ENCODE measurements at places on chromosomes 6 and 20. TPM values are rescaled to one million over a fixed set of nuclear protein-coding genes. Genes with fewer than 3 reads are reported as not detected.

DNA sequence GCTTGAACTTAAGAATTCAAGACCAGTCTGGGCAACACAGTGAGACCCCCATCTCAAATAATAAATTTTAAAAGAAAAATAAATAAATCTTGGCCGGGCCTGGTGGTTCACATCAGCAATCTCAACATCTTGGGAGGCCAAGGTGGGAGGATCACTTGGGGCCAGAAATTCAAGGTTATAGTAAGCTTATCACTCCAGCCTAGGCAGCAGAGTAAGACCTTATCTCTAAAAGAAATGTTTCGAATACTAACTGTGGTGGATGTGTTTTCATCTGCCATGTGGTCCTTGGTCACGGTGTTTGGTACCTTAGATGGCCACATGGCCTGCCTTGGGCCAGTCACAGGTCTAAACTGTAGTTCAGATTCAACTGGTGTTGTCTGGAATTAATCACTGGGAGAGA is 5.8 kb downstream of the UBE2C start:
- no peaks in the 10 kb centered on the region for H3K27me3 ChIP-seq
- no peak overlapping the region for H3K4me3 ChIP-seq
- peaks cover 42% of the 10 kb centered on the region for H3K4me1 ChIP-seq
- peak overlapping the region; percentile 15 for H3K27ac ChIP-seq
- peaks cover 14% of the 10 kb centered on the region for H3K36me3 ChIP-seq

- no peaks in the 10 kb centered on the region for H3K27me3 ChIP-seq
- H3K27ac ChIP-seq, result no peak overlapping the region
- no peak for DNase-seq
- no peak overlapping the region for H3K4me3 ChIP-seq
These were observed 27.1 kb downstream of the C20orf173 start for GRCh38 chr20:35502352-35502751.

- no peak overlapping the region for H3K27ac ChIP-seq
- no peaks in the 10 kb centered on the region for H3K27me3 ChIP-seq
- H3K36me3 ChIP-seq, result no peaks in the 10 kb centered on the region
- no peak overlapping the region for H3K4me3 ChIP-seq
- DNase-seq, result no peak
These were observed 2.1 kb upstream of the PPP1R18 start for GRCh38 chr6:30688569-30688968.

GRCh38 chr20:11266571-11266970 is 592.8 kb upstream of the JAG1 start:
- no peak overlapping the region for H3K27ac ChIP-seq
- DNase-seq, result no peak
- H3K27me3 ChIP-seq, result no peaks in the 10 kb centered on the region
- H3K4me1 ChIP-seq, result peaks cover 47% of the 10 kb centered on the region
- H3K36me3 ChIP-seq, result no peaks in the 10 kb centered on the region

DNA sequence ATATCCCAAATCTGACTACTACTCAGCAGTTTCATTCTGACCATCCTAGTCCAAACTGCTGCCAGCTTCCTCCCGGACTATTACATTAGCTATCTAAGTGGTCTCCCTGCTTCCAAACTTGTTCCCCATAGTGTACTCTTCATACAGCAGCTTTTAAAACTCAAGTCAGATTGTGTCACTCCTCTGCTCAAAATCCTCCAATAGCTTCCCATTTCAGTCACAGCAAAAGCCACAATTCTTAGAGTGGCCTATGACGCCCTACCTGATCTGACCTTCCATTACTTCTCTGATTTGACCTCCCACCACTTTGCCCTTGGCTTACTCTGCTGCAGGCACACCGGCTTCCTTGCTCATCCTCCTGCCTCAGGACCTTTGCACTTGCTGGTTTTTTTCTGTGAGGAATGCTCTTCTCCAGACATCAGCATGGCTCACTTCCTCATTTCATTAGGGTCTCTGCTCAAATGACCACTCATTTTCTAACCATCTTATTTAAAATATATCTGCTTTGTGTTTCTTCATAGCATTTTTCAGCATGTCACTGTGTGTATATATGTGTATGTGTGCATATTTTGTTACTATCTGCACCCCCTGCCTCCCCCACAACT is 111.1 kb upstream of the DTNBP1 start:
- H3K27ac ChIP-seq, result no peak overlapping the region
- no peak for DNase-seq
- no peaks in the 10 kb centered on the region for H3K36me3 ChIP-seq
- H3K27me3 ChIP-seq, result no peaks in the 10 kb centered on the region

The C6orf132 gene
- 56.2 TPM for total RNA-seq

The ETV7 gene
- 0.52 TPM for total RNA-seq

DNA sequence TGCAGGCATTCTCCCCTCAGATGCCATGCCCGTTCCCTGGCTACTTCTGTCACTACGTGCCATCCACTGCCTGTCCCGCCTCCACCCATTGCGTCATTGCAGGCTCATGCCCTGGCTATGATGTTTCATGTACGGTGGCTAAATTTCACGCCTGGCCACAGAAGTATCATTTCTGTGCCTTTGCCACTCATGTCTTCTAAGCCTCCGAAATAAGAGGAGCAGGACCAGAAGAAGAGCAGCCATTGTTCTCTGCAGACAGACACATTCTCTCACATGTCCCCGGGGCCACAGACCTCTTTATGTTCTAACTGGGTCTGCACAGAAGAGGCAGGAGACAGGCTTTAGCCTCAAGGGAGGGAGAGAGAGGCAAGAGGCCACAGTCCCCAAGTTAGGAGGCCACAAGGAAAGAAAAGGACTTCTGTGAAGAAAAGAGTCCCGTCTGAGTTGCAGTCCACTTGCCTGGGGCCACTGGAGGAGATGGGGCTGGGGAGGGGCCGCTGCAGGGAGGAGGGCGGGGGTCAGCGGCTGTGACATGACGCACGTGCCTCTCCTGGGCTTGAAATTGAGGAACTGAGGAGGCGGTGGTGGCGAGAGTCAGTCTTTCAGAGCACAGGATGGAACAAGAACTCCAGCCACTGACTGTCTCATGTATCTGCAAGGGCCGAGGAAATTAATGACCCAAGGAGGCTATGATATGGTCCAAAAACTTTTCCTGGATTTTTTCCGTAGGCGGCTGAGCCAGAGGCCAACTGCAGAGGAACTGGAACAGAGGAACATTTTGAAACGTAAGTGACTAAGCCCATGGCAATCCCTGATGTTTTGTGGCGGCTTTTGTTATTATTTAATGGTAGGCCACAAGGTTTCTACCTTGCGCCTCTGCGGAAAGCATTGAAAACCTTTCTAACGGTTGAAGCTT is 55.9 kb downstream of the TBC1D7 start:
- no peak for DNase-seq
- H3K27ac ChIP-seq, result no peak overlapping the region
- no peak overlapping the region for H3K4me3 ChIP-seq
- no peaks in the 10 kb centered on the region for H3K36me3 ChIP-seq
- H3K4me1 ChIP-seq, result peaks cover 47% of the 10 kb centered on the region

The GTSF1L gene
- total RNA-seq, result not detected

GRCh38 chr20:2005359-2005758 is 11.5 kb upstream of the PDYN start:
- H3K27ac ChIP-seq, result no peak overlapping the region
- no peaks in the 10 kb centered on the region for H3K4me1 ChIP-seq

The AIF1 gene
- total RNA-seq, result 2.7 TPM

The SPATA25 gene
- total RNA-seq, result 7.3 TPM

The EGFL8 gene
- 45.0 TPM for total RNA-seq

DNA sequence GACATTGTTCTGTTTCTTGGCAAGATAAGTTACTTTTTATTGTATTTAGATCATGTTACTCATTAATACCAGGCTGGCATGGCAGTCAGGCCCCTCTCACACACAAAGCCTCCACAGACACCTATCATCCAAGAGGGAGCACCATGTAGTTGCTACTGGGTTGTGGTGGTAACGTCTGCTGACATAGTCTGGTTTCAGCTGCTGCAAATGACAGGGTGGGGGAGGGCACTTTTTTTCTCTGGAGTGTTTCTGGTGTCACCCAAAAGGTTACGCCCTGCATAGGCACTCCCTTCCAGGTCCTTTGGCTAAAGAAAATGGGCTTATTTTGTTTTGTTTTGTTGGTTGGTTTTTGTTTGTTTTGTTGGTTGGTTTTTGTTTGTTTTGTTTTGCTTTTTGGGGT is 236.4 kb upstream of the RIMS1 start:
- H3K36me3 ChIP-seq, result no peaks in the 10 kb centered on the region
- no peak overlapping the region for H3K4me3 ChIP-seq
- H3K27ac ChIP-seq, result no peak overlapping the region
- no peak for DNase-seq
- H3K27me3 ChIP-seq, result no peaks in the 10 kb centered on the region

The DNAAF9 gene
- total RNA-seq, result not detected

GRCh38 chr6:27891320-27891875 is 20.8 kb downstream of the OR2B2 start:
- no peak overlapping the region for H3K27ac ChIP-seq
- no peaks in the 10 kb centered on the region for H3K27me3 ChIP-seq
- peak overlapping the region; percentile 82 for H3K4me3 ChIP-seq
- no peak for DNase-seq

DNA sequence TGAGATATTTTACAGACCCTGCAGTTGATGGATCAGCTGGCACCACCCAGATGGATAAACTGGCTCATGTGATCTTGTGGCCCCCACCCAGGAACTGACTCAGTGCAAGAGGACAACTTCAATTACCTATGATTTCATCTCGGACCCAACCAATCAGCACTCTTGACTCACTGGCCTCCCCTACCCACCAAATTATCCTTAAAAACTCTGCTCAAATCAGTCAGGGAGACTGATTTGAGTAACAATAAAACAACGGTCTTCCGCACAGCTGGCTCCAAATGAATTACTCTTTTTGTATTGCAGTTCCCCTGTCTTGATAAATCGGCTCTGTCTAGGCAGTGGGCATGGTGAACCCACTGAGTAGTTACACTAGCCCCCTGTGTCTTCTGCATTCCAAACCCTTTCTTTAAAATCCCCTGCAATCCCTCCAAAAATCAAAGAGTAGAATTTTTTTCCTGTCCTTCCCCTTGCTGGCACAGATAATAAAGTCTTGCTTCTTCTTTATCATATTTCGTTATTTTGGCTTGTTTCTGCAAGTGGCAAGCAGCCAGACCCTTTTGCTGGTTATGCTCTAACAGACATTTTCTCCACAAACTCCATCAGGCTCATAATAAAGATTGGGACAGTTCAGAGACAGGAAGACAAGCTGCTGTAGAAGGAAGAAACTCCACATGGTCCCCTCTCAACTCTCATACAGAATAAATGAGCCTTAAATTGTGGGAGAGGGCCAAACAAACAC is 48.3 kb downstream of the OR2B6 start:
- H3K36me3 ChIP-seq, result no peaks in the 10 kb centered on the region
- no peaks in the 10 kb centered on the region for H3K4me1 ChIP-seq
- no peak overlapping the region for H3K4me3 ChIP-seq
- no peak for DNase-seq
- no peak overlapping the region for H3K27ac ChIP-seq

DNA sequence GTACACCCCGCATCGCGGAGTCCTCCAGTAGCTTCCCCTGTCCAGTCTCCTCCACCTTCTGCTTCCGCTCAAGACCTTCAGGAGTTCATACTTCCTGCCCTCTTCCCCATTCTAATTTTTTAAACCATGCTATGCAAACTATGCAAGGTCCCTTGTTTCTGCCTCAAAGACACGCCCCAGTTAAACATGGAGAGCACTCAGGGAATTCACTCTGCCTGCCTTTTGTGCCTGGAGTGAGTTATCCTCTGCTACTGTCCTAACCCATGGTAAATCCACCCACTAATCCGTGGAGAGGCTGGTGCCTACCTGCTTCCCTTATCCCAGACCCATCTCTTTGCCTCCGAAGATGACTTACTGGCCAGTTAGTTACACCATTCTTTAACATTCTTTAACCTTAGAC is 473.7 kb upstream of the JARID2 start:
- peaks cover 6% of the 10 kb centered on the region for H3K4me1 ChIP-seq
- H3K36me3 ChIP-seq, result no peaks in the 10 kb centered on the region
- H3K4me3 ChIP-seq, result no peak overlapping the region
- H3K27ac ChIP-seq, result peak overlapping the region; percentile 83

The SLC26A8 gene
- 1.4 TPM for total RNA-seq

DNA sequence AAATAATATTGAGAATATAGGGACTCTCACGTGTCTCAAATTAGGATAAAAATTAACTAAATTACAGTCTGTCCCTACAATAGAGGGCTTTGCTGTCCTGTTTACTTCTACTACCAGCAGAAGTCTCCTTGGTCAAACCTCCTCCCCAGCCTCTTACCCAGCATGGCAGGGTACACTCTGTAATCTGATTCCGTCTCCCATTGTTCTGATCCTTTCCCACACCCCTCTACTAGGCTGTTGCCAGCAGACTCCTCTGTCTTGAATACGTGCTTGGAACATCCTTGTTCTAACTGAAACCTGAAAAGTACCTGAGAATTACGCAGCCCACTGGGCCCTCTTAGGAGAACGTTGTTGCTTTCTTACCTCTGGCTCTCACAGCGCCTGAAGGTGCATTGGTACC is 112.2 kb upstream of the PREP start:
- DNase-seq, result no peak
- H3K4me3 ChIP-seq, result no peak overlapping the region
- no peaks in the 10 kb centered on the region for H3K27me3 ChIP-seq
- H3K4me1 ChIP-seq, result no peaks in the 10 kb centered on the region
- H3K27ac ChIP-seq, result no peak overlapping the region
- H3K36me3 ChIP-seq, result no peaks in the 10 kb centered on the region

- H3K27me3 ChIP-seq, result no peaks in the 10 kb centered on the region
- H3K4me3 ChIP-seq, result no peak overlapping the region
- H3K36me3 ChIP-seq, result no peaks in the 10 kb centered on the region
- no peak for DNase-seq
These were observed 33.1 kb upstream of the SEC63 start for GRCh38 chr6:107991061-107991460.

The OOEP gene
- not detected for total RNA-seq

The RNF144B gene
- 0.39 TPM for total RNA-seq

- no peak overlapping the region for H3K4me3 ChIP-seq
- H3K27ac ChIP-seq, result no peak overlapping the region
- H3K27me3 ChIP-seq, result no peaks in the 10 kb centered on the region
- no peaks in the 10 kb centered on the region for H3K4me1 ChIP-seq
These were observed 96.3 kb downstream of the PRDM1 start for GRCh38 chr6:106182455-106182854.

The MAP3K5 gene
- total RNA-seq, result 2.3 TPM

The AP5S1 gene
- 14.9 TPM for total RNA-seq

DNA sequence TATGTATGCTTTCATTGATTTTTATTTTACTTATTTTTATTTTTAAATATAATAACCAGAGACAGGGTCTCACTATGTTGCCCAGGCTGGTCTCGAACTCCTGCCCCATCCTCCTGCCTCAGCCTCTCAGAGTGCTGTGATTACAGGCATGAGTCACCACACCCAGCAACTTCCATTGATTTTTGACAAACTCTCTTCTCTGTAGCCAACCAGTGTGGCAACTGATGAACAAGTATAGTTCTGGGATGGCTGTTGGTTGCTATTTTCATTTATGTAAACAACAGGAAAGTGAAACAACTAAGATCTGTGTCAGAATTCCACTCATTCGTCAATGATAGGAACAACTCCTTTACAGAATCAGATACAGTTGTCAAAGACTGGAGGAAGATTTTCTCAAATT is 356.7 kb upstream of the JARID2 start:
- H3K4me1 ChIP-seq, result no peaks in the 10 kb centered on the region
- no peaks in the 10 kb centered on the region for H3K36me3 ChIP-seq
- H3K4me3 ChIP-seq, result no peak overlapping the region
- no peaks in the 10 kb centered on the region for H3K27me3 ChIP-seq
- DNase-seq, result no peak

The PNPLA1 gene
- 0.25 TPM for total RNA-seq

GRCh38 chr6:150463852-150464251 is 95.0 kb downstream of the IYD start:
- H3K27me3 ChIP-seq, result no peaks in the 10 kb centered on the region
- DNase-seq, result no peak

Data from Caco-2 (cell line).